SJSA1 (cell line): ENCODE measurements at places on chromosomes 2 and 18.

GRCh38 chr2:10255189-10256030 lies 47.3 kb upstream of the HPCAL1 start:
- no peak for DNase-seq

DNA sequence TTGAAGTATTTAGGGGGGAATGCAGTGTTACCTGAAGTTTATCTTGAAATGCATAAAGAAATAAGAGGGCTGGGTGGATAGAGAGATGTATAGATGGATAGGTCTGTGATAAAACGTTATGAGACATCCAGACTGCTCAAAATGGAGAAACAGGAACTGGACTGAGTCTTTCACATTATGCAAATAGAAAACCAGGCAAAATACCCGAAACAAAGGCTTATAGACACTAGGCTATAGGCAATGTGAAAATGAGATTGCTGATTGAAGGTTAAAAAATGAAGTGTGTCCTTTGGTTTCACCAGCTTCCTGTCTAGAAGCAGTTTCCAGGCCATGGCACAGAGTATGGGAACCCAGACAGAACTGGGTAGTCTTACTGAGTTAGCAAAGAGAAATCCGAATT lies 24.9 kb upstream of the SLC3A1 start:
- no peak for DNase-seq

GRCh38 chr2:238915196-238915595 lies 67.3 kb downstream of the TWIST2 start:
- no peak for DNase-seq

- peak; percentile 49 for DNase-seq
Measured at GRCh38 chr2:233832869-233833311, 21.4 kb downstream of the HJURP start.
